ENCODE measurements at places on chromosomes 16 and 17.

DNA sequence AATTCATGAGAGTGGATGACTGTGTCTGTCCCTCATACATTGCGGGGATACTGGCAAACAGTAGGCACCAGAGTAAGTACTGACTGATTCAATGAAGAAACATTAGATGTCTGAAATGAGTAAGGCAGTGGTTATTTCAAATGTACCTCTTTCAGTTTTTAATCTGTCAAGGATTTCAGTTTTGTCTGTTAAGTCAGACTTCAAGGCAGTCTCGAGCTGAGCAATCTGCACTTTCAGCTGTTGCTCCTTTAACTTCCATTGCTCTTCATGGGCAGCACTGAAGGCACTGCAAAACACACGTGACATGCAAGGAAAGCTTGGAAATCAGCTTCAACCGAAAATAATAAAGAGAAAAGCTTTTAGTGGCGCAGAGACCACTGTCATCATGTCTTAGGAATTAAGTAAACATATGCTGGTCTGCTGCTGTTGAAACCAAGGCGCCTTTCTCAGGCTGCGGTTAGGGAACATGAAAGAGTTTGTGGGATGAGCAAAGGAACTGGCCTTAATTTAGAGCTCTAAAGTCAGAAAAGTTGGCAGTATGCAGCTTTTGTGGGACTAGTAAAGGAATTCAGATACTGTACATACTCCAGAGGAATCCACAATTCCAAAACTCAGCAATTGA is 38.8 kb downstream of the RPGRIP1L start:
- no peak for DNase-seq

DNA sequence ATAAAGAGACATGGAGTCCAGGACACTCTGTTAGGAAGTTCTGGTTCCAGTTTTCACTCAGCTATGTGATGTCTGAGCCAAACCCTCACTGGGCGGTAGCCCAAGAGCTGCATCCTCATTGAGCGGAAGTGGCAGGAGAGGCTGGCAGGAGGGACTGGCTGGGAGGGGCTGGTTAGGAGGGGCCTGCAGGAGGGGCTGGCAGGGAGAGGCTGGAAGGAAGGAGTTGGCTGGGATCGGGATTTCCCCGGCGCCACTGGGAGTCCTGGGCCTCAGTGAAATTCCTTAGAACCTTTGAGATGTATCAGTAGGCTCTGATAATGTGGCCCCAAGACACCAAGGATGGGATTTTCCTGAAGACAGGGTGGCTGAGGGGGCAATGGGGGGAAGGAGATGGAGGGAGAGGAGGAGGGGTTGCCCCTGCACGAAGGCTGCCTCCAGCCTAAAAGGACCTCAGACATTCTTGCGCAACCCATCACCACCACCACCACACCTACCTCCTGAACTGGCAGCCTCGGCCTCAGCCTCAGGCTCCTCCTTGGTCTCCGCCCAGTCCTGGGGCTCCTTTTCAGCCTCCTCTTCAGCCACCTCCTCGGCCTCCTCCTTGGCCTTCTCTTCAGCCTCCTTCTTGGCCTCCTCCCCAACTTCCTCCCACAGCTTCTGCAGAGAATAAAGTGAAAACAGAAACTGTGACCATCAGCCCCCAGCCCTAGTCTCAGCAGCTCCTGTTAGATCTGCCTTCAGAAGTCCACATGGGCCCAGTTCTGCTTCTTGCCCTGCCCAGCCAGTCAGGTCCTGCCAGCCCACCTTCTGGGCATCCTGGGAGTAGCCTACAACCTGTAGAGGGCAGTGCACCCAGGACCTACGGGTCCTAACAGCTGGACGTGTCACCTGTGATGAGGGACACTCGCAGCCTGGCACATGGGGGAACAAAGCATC is 31.7 kb downstream of the CNGB1 start:
- no peak for DNase-seq

GRCh38 chr17:67294451-67295199 is 49.6 kb upstream of the HELZ start:
- no peak for DNase-seq

GRCh38 chr17:32348483-32348800 is 1.5 kb upstream of the ZNF207 start:
- DNase-seq, result no peak
